ENCODE measurements at places on chromosomes 7 and 10.
A peak's percentile ranks its signal among the peaks of the same experiment; 100 is the strongest.

DNA sequence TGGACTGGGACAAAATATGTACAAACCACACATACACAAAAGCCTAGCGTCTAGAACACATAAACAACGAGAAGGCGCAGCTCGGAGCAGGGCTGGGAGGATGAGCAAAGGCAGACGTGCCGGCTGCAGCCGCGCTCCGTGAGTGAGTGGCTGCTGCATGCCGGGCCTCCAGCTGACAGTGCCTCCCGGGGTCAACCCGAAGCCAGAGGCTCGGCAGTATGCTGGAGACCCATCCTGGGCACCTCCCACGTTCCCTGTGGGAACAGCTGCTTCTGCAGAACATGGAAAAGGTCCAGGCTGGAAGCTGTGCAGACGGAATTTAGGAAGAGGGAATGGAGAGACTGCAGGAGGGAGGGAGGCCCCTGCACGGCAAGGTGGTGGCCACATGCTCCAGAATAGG, 3.6 kb upstream of the GPR146 start:
- DNase-seq = no peak

DNA sequence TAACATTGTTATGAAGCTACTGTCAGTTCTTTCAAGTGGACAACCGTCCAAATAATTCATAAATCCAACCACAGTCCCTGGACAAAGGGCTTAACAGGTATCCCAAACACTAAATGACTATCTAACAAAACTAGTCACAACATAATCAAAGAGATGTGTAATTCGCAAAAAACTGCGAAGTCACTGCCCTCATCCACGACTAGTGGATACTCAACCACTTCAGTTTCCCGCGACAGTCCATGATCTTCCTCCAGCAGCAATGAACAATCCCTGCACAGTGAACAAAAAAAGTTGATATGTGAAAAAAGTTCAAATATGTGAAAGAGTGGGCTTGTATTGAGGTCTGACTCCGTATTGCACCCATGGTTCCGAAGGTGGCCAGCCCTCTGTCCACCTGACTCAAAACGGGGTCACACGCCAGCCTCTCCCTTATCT, 287 bp downstream of the DCLRE1A start:
- no peak for DNase-seq

GRCh38 chr10:7260412-7260900, 150.4 kb downstream of the SFMBT2 start:
- no peak for DNase-seq

DNA sequence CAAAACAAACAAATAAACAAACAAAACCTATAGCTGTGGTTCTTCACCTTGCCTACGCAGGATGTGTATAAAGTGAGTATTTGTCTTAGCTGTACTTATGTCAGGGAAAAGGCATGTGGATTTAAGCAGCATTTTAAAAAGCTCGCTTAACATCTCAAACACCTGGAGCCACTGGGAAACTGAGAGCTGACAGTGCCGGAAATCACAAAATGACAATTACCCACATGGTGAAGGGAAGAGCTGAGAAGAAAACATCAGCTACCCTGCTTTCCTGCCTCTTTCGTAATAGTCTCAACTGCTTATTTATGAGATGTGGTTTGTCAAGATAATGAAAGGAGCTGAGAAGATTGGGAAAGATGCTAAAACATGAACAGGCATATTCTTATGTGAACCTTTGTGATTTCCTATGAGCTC, 31.1 kb upstream of the MSMB start:
- no peak for DNase-seq

GRCh38 chr7:112512451-112513210, 31.8 kb downstream of the LSMEM1 start:
- DNase-seq = no peak

DNA sequence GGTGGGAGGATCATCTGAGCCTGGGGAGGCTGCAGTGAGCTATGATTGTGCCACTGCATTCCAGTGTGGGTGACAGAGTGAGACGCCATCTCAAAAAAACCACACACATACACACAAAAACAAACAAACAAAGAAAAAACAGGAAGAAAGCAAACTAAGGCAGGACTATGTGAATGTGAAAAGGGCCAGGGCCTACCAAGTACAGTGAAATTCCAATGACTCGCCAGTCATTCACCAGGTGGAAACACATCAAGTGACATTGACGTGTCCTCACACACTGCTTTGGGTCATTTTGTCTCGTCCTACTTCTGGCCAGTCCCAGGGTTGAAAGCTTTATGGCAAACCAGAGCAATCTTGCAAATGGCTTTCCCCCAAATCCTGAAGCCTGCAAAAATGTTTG, 79.9 kb downstream of the HIP1 start:
- no peak for DNase-seq

- DNase-seq = no peak
Measured at GRCh38 chr10:102475451-102476040, 24.2 kb upstream of the C10orf95 start.

DNA sequence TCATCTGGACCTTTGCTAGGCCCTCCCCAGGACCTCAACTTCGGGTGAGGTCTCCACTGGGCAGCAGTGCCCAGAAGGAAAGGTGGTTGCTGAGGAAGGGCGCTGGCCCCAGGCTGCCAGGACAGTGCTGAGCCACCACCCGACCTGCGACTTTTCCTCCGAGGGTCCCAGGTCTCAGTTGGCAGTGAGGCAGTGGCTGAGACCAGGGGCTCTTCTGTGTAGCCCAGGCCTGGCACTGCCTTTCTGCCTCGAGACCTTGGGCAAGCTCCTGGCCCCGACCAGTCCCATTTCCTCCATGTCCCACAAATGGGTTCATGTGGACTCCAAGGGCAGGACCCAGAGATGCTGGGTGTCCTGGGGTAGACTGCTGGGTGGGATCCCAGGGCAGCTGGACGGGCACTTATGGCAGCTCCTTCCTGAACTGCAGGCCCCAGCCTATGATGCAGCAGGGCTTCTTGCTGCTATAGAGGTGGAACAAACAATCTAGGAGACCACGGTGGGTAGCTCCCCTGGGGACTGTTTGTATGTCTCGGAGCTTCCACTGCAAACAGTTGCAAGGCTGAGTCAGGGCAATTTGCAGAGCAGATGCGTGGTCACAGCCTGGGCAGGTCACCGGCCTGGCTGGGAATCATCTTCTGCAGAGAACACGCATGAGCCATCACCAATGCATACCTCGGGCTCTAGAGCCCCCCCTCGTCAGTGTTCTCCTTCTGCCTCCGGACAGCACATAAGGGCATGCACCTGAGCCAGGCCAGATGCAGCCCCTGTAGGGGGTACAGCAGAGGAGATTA, 17.9 kb upstream of the LRRC18 start:
- no peak for DNase-seq

DNA sequence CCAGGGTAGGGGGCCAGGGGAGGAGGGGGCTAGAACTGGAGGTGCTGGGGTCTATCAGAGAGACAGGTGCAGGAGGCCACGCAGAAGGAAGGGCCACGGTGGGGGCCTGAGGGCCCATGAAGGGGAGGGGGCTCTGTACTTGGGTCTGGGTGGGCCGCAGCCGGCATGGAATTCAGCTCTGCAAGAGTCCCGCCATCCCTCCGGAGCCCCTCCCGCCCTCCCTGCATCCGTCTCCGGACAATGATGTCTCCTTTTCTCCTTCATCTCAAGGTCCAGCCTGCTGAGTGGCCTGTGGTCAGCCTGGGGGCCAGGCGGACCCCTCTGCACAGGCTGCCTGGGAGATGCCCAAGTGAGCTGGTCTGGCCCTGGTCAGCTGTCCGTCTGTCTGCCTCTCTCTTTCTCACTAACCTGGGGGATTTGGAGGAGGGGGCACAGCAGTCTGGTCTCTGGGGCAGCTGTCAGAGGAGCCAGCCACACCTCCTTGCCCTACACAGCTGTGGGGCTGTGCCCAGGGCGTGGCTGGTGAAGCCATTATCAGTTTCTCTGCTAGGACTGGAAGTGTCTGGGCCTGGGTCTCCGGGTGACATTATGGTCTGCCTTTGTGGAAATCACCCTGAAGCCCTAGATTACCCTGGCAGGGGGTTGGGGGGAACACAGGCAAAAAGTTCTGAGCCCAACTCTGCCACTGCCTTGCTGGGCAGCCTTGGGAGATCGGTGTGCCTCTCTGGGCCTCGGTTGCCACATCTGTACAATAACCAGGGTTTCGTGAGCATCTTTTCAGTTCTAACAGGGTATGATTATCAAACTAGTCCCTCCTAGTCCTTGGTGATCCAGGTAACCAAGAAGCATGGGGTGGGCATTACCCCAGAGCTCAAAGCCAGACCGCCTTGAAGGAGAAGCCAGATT, 19.0 kb upstream of the HSPB1 start:
- DNase-seq = no peak

DNA sequence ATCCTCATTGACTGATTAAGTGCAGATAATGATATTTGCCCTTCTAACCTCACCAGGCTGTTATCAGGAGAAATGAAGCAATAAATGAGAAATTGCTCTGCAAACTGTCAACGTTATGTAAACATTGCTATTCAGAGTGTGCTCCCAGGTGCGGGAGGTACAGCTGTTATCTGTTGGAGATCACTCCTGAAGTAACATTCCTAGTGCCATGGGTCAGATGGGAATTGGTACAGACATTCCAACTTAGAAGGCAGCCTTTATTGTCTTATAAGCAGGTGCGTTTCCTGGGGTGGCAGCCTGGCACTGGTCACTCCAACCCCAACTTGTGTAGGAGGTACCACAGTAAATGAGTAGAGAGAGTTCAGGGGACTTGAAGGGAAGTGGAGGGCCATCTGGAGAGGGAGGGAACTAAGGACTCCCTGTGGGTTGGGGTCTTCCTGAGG, 36.8 kb downstream of the HK1 start:
- DNase-seq = no peak

- no peak for DNase-seq
Measured at GRCh38 chr10:131206111-131206995, 105.2 kb downstream of the TCERG1L start.

DNA sequence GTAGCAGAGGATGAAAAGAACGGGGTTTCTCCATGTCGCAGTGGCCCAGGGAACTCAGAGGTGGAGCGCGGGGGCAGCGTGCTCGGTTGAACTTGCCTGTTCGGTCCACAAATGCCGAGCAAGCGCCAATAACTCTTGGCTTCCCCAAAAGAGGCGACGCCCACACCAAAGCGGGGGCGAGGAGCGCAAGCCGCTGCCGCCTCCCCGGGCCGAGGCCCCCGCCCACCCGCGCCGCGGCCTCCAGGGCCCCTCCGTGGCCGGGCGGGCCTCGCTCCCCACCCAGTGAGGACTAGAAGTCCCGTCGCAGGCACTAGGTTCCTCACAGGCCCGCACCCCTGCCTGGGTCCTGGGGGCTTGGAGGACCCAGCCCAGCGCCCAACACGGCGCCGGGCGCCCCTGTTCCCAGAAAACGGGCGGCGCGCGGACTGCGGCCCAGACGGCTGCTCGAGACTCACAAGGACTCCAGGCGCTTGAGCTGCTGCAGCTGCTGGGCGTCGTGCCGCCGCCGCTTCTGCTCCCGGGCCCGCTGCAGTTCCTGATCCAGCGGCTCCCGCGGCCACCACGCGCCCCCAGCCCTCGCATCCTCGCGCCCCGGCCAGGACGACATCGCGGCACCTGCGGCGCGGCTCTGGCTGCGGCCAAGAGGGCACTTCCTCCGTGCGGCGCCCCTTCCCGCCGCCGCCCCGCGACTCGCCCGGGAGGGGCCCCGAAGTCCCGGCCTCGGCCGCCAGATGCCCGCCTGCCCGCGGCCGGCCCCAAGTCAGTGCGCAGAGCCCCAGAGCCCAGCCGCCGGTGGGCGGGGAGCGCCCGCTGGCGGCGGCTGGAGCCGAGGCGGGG, 14.6 kb upstream of the FKBP9 start:
- DNase-seq = peak; percentile 63

GRCh38 chr7:128160296-128160695, 80.8 kb upstream of the LEP start:
- DNase-seq = no peak

DNA sequence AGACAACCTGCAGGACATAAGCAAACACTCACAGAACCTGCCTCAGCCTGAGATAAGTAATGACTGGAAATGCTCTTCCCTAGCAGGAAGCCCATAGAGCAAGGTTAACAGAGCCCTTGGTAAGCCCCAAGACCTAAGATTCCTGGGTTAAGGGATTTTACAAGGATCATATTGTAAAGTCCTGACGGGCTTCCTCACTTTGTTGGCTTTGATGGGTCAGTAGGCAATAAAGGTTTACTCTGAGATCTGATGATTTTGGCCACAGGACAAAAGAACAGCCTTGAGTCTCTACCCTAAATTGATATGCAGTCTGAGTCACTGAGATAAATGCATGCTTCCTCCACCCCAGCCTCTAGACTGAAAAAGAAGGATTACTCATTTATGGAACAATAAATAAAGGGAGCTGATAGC, 270.8 kb downstream of the HTR7 start:
- no peak for DNase-seq

GRCh38 chr10:69718951-69719350, 82.8 kb upstream of the COL13A1 start:
- no peak for DNase-seq

GRCh38 chr10:85767891-85768290, 598.7 kb downstream of the GRID1 start:
- no peak for DNase-seq

GRCh38 chr7:131527456-131527855, 29.0 kb downstream of the PODXL start:
- DNase-seq = no peak

GRCh38 chr10:27223964-27224363, 16.6 kb downstream of the ACBD5 start:
- peak; percentile 7 for DNase-seq

GRCh38 chr7:29851487-29851886, 45.2 kb downstream of the WIPF3 start:
- no peak for DNase-seq

- DNase-seq = no peak
Measured at GRCh38 chr10:132714096-132714985, 71.6 kb downstream of the NKX6-2 start.

GRCh38 chr10:91049988-91050360, 129.1 kb upstream of the ANKRD1 start:
- no peak for DNase-seq

DNA sequence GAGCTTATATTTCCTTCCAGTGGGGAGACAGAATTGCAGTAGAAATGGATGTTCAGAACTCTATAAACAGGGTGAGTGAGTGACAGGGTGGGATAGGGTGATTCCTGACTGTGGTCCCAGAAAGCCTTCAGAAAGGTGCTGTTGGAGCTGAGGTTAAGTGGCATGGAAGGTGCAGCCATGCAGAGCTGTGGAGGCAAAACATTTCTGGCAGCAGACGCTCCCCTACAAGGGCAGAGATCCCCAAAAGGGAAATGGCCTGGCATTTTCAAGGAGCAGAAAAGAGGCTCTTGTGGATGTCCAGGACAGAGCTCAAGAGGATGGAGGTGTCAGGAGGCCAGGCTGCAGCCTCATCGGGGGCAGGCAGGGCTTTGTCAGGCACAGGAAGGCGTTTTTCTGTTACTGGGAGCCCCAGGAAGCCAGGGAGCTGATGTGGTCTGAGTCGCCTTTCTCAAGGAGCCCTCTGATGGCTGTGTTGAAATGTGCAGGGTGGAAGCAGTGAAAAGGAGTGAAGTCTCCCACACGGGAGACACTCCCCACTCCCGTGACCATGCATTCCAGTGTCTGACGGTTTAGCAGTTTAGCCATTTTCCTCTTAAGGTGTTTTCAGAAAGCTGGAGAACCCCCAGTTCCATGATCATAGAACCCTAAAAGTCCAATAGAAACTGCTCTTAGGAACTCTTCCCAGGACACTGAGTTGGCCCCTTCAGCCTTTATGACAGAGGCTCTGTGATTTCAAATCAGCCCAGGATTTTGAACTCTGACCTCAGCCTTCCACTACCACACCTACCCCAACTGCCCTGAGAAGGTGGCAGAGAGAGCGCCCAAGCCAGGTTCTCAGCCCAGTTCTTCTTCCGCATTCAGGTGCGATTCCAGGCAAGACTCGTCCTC, 96.2 kb downstream of the C10orf105 start:
- no peak for DNase-seq

GRCh38 chr7:40965774-40966173, 737.1 kb downstream of the INHBA start:
- DNase-seq = no peak

- no peak for DNase-seq
Measured at GRCh38 chr7:29596593-29597178, 33.1 kb downstream of the PRR15 start.
